GM06990 (cell line): ENCODE measurements at places on chromosomes 7 and 10.

GRCh38 chr7:25665374-25665773, 437.1 kb upstream of the NPVF start:
- DNase-seq: no peak

GRCh38 chr7:135201350-135201749, 10.0 kb downstream of the WDR91 start:
- DNase-seq: no peak

GRCh38 chr10:126060261-126060931, 164.0 kb downstream of the FANK1 start:
- DNase-seq: no peak

GRCh38 chr10:108052981-108053380, 888.5 kb upstream of the SORCS1 start:
- DNase-seq: no peak
